ENCODE measurements at places on chromosomes 6 and 20.

GRCh38 chr6:56347526-56347925 is 100.1 kb upstream of the COL21A1 start:
- peak; percentile 36 for DNase-seq

- DNase-seq, result no peak
Measured at GRCh38 chr6:53929041-53929820, 134.4 kb downstream of the LRRC1 start.

DNA sequence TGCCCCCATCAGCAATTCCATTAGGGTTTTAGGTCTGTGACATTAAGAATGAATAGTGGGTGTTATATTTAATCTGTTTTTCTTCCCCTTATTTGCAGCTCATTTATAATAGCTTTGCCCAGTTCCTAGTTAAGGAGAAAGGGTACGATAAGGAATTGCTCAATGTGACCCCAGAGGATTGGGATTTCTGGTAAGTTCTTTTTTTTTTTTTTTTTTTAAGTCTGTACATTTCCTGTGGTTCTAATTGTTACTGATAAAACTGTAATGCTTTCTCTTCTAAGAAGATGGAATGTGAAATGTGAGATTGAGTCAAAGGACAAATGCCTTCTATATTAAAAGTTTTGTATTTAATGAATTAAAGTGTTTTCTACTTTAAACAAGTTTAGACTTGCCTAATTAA is 5.5 kb downstream of the NT5DC1 start:
- peak; percentile 17 for DNase-seq

DNA sequence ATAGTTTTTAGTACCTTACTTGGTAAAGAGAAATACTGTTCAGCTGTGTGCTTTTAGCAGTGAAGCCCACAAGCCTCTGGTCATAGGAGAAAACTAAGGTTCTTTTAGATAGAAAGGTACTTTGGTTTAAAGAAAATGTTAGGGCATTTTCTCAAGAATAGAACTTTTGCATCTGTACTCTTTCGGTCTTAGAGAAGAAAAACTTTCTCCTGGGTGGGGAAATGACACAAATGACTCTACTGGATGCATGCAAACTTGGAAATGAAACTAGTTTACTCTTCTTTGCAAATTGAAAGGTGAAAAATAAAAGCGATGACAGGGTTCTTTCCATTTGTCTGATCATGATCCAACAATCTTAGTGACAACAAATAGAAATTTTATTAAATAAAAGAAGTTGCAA is 2.1 kb upstream of the TMEM217 start:
- DNase-seq, result no peak

DNA sequence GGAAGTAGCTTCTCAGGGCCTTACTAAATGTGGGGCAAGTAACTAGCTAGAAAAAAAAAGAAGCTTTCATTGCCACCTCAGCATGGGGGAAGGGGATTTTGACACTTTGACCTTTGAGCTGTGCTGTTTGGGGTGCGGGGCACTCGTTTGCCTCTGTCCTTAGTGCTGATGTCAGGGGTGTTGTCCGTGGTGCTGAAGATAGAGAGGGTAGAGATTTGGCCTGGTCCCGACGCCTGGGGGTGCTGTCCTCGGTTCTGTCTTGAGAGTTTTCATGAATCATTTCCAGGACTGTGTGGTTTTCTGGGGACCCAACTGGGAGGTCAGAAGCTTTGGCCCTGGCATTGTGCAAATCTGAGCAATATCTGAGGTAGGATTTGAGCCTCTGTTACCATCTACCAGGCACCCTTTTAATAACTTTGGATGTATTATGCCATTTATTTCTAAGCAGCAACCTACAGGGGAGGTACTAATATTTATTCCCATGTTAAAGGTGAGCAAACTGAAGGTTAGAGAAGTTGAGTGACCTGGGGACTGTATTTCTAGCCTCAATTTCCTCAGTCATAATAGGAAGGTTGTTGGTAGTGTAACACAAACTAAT is 78.0 kb downstream of the DLGAP4 start:
- DNase-seq, result peak; percentile 19

Measured in astrocyte of the spinal cord (primary cell).